Kidney epithelial cell (primary cell): ENCODE measurements at places on chromosomes 5 and 9.
A peak's percentile ranks its signal among the peaks of the same experiment; 100 is the strongest.

DNA sequence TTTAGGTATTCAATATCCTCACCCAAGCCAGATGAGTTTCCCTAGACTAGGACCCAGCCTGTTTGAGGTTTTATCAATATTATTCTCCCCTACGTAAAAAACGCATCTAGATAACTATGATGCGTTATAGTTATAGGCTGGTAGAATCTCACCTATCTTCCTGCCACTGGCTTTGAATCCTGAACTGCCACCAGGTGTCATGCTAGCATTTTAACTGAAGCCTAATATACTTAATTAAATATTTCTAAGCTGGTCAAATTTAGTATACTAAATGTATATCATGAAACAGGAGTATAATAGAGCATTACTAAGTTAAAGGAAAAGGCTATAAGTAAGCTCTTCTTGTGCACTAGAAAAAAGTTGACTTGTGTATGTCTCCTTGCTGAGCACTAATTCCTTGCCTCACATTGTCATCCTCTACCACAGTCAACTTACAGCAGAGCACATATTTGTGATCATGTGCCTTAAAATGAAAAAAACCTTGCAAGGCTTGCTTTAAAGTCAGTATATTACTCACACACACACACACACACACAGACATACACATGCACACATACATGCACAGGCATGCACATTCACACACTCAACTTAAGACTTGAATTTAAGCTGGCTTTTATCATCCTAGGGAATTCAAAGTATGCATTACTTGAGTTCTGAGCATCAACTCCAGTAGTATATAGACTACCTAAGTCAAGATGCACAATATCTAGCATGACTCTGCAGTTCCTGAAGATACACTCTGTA is 303.4 kb downstream of the ADGRV1 start:
- no peak for DNase-seq

- DNase-seq: no peak
These were observed 341.1 kb downstream of the BRINP1 start for GRCh38 chr9:119027901-119028699.

DNA sequence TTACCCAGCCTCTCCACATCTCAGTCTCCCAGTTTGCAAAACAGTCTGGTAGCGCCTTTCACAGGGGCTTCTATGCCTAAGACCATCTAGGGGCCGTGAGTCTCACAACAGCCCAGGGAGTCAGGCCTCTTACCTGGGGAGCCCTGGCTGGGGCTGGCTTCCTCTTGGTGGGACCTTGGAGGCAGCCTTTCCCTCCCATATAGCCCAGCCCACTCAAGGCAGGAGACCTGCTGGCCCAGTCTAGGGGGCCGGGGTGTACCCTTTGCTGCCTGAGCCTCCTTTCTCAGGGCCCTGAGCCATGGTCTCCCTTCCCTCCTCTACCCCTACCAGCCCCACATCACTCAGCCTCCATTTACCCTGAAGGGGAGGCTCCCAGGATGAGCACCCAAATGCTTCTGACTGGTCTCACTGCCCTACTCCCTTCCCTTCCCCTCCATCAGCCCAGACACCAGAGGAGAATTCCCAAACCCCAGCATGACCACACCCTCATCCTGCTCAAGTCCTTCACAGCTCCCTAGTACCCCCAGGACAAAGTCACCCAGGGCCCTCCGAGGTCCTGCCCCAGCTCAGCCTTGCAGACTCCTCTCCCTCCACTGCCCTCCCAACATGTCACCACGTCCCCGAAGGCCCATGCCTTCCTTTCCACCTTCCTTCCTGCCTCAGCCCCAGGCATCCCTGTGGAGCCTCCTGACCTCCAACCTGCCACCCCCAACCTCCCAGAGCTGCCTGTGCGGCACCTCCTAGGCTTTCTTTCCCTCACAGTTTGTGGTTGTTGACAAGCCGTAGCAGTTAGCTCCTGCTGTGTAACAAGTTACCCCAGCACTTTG is 55.3 kb downstream of the BARX1 start:
- DNase-seq: no peak

GRCh38 chr9:101566904-101567724 is 27.7 kb downstream of the PPP3R2 start:
- DNase-seq: no peak

GRCh38 chr5:102874054-102874453 is 118.9 kb downstream of the PAM start:
- no peak for DNase-seq

DNA sequence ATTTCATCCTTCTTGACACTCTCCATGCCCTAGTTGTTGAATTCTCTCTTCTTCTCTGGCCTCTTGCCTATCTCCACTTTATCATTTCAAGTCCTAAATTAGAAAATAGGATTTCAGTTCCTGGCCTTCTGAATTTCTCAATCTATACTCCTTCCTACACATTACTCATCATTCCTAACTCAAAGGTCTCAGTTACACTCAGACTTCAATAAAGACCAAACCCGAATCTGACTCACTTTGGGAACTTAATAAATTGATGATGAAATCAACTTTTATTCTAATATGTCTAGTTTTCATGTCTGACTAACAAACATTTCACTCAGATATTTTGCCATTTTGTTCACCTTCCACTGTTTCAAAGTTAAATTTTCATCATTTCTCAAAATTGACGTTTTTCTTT is 113.6 kb upstream of the TSLP start:
- no peak for DNase-seq

DNA sequence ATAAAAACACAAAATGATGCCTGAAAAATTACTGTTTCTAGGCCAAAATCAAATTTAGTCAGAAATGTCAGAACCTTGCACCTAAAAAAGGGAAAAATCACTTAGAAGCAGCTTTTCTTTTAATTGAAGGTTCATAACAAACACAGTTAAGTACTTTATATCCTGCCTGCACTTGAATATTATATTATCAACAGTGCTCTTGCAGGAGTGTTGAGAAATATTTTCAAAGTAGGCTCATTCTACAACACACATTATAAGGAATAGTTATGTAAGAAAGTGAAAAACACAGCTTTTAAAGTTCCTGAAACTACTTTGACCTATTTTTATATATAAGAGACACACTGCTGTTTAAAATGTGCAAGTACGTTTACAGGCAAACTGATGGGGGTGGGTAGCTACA is 8.3 kb downstream of the EDIL3 start:
- no peak for DNase-seq

GRCh38 chr5:108312258-108312657 is 69.6 kb downstream of the FBXL17 start:
- no peak for DNase-seq

DNA sequence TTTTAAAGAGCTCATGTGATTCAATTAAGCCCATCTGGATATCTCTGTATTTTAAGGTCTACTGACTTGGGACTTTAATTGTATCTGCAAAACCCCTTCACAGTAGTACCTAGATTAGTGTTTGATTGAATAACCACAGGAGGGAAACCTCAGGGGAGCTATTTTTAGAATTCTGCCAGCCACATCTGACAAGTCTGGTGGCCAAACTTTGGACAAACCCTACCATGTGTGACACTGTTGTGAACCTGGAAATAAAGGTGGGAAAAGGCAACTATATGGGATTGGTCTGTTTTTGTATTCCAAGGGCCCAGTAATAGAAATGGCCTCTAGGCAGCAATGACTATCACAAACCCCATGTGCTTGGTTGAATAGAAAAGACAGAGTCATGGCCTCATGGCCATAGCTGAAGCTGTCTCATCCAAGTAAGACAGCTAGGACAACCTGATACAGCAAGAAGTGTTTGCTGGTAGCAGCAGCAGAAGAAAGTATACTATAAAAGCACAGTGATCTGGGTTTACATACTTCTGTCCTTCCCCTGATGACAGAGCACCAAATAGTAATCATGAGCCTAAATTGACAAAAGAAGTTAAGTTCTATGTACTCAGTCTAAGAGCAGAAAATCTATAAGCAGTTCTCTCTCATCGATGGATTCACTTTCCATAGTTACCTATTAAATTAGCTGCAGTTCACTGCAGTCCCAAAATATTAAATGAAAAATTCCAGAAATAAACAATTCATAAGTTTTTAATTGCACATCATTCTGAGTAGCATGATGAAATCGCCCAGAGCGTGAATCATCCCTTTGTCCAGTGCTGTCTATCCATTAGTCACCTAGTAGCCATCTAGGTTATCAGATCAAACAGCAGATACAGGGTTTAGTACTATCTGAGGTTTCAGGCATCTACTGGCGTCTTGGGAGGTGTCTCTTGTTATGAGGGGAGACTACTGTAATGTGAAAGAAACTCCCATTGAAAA is 189.8 kb downstream of the ARHGAP26 start:
- peak; percentile 31 for DNase-seq

- DNase-seq: no peak
These were observed at the start of gene C1QTNF3 for GRCh38 chr5:34043099-34043876. TSS of gene C1QTNF3 (minus strand) at chr5:34043213. CDS start at chr5:34043125, 88 bp downstream.

DNA sequence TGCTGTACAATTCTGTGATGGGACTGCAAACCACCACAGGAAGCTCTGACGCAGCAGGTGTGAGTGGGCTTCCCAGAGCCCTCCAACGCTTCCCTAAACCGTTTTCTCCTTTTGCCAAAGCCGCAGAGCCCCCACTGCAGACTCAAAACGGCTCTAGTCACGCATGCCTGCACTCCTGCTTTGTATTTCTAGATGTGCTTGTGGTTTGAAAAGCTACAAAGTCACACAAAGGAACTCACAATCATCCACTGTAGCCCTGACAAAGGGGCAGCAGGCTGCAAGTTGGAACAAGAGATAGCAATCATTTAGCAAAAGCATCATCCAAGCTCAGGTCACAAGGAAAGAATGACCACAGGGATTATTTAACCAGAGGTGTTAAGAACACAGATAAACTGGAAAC is 79.3 kb downstream of the PTPN3 start:
- DNase-seq: peak; percentile 34

DNA sequence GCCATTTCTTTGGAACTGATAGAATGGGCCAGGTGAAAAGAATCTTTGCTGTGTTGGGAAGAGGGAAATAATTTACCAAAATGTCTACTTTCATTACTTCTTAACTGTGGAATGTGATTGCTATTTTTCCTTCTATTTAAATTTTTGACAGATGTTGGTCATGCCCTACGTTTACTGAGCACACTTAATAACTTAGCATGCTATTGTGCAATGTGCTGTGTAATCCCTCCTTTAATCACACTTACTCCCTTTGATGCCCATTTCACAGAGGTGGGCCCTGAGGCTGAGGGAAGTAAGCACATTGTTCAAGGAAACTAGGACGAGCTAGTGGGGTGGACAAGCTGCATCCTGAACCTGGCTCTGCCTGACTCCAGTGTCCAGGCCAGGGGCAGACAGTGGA is 47.8 kb upstream of the INSYN2B start:
- DNase-seq: no peak

GRCh38 chr5:134656690-134657089 is 8.1 kb downstream of the SEC24A start:
- no peak for DNase-seq

DNA sequence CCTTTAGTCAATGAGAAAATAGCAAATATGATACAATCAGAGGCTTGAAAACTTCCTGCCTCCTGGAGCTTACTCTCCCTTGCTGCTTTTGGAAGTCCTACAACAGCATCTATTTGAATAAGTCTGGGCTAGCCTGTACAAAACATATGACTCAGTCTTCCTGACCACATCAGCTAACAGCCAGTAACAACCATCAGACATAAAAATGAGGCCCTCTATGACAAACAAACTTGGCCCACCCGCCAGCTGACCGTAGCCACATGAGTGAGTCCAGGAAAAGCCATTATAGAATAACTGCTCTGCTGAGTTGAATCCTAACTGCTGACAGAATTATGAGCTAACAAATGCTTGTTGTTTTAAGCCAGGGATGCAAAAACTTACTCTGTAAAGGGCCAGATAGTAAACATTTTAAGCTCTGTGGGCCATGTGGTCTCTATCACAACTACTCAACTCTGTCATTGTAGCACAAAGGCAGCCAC is 347.6 kb downstream of the PTPRD start:
- peak; percentile 85 for DNase-seq

DNA sequence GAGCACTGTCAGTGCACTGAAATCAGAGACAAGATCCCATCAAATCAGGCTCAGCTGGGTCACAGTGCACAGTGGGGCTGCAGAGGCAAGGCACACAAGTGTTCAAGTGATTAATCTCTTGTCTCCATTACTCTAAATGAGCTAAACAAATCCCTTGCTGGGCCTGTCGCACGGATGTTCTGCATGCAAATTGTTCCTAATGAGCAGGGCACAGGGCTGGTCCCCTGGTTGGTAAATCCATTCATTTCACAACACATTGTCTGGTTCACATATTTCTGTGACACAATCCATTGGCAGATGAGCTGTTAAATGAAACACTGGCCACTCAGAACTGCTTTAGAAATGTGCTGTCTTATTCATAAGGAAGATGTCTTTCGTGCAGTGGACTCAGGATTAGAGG is 167.9 kb upstream of the BRINP1 start:
- DNase-seq: no peak

DNA sequence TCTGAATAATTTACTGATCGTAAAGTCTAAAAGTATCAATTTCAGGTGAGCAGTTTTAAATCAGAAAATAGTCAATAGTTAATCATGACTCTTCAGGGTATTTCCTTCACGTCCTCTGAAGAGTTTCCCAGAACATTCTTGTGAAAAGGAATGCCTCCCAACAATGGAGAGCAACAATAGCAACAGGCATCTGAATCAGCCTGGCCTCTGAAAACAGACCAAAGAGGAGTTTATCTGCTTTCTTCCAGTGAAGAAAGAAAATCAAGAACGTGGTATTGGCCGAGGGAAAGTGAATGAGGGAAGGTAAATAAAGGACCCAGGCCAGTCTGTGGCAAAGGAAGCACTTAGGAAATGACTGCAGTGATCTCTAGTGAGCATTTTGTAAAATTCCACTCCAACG is 26.1 kb upstream of the RASGEF1C start:
- no peak for DNase-seq

GRCh38 chr5:173837654-173838053 is 50.5 kb upstream of the CPEB4 start:
- DNase-seq: no peak

GRCh38 chr5:147854331-147854730 is 22.9 kb upstream of the SPINK1 start:
- DNase-seq: no peak

DNA sequence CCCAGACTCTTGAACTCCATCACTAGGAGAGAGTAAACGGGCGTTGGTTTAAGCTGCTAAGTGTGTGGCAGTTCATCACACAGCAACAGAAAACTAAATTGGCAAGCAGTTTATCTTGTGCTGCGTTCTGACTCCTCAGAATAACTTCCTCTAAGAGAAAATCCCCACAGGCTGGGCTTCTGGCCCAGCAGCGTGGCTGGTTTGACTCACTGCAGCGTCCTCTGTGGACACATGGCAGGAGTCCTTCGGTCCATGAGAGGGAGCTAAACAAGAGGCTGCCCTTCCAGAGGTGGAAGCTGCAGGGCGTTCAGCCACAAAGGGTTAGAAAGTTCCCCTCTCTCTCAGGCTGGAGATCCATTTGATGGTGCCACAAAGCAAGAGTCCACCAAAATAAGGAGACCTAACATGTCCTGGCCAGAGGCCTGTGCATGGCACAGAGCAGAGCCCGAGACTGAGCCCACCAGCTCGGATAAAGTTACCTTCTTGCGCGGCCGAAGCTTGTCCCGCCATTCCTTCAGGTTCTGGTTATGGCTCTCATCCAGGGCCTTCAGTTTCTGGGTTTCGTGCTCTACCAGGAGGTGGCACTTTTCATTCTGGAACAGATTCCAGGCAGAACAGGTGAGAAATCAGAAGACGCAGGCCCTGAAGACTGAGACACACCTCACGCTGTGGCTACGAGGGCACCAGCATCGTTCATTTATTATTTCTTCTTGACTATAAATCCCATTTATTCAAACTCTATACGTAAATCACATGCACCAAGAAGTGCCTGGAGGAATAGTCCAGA is 46.2 kb upstream of the FBXW11 start:
- no peak for DNase-seq
